Mesothelial cell of epicardium (in vitro differentiated cells): ENCODE measurements at places on chromosomes 7 and 10. TPM values are rescaled to one million over a fixed set of nuclear protein-coding genes. Genes with fewer than 3 reads are reported as not detected.
A peak's percentile ranks its signal among the peaks of the same experiment; 100 is the strongest.

DNA sequence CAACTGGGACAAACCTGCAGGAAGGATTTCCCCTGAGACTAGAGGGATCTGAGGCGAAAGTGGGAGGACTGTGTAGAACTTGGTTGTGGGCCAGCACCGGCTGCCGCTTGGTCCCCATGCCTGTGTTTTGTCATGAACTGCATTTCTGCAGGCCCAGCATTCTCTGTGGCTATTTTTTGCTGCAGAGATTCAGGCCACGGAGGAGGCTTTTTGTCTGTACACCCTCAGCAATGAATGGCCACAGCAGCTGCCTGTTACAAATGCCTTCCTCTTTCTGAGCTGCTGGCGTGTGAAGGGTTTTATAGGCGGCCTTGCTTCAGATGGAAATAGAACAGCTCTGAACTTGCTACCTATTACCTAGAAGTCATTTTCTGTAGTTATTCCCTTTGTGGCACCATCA, 164.4 kb downstream of the SH2D4B start:
- no peaks in the 10 kb centered on the region for H3K27me3 ChIP-seq
- H3K4me3 ChIP-seq = no peak overlapping the region
- no peaks in the 10 kb centered on the region for H3K4me1 ChIP-seq
- DNase-seq = no peak
- H3K27ac ChIP-seq = no peak overlapping the region
- no peaks in the 10 kb centered on the region for H3K36me3 ChIP-seq

The TUBAL3 gene
- 0.11 to 0.22 TPM in 2 of 3 replicates, not detected in the other for total RNA-seq

GRCh38 chr7:108037140-108037539, 34.2 kb upstream of the LAMB1 start:
- peaks cover 29% of the 10 kb centered on the region for H3K4me1 ChIP-seq
- no peak for DNase-seq
- H3K36me3 ChIP-seq = no peaks in the 10 kb centered on the region

DNA sequence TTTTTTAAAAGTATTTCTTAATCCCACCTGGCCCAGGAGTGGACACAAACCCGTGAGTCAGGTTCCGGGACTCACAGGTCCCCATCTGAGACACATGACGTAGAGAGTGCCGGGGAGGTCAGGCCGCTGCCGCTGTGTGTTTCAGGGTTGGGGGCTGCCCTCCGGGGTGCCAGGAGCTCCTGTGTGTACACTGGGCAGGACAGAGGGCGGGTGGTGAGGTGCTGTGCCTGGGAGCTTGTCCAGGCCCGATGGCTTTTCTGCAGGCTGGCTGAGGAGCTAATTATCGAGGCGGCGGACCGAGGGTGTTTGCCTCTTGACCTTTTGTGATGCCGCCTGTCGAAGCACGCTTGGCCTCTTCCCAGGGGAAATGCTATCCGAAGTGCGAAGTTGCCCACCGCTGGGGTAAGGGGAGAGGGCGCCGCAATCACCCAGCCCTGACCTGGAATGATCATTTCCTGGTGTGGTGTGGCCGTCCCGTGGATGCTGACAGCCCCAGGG, 42.1 kb downstream of the FOXL3 start:
- no peaks in the 10 kb centered on the region for H3K36me3 ChIP-seq
- H3K4me3 ChIP-seq = peak overlapping the region; percentile 22
- DNase-seq = no peak
- no peak overlapping the region for H3K27ac ChIP-seq

The TAC1 gene
- total RNA-seq = 0.36 to 0.63 TPM in 2 of 3 replicates, not detected in the other

- DNase-seq = no peak
- H3K27me3 ChIP-seq = no peaks in the 10 kb centered on the region
- no peaks in the 10 kb centered on the region for H3K36me3 ChIP-seq
- H3K27ac ChIP-seq = no peak overlapping the region
- H3K4me3 ChIP-seq = no peak overlapping the region
Measured at GRCh38 chr7:50953820-50954219, 171.1 kb upstream of the GRB10 start.

DNA sequence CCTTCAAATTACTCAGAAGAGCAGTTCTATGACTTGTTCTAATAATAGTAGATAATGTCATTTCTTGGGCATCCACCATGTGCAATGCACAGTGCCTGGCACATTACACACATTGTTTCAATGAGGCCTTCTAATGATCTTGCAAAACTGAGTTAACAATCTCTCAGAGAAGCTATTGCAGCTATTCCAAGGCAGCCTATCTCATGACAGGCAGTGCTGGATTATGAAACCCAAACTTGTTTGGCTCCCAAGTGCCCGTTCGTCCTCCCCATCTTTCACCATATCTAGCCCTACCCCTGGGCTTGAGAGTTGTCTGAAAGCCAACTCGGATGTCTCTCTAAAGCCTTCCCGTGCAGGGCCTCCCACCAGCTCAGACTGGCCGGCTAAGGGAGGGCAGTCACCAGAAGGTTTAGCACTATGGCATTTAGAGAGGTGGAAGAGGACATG, 405.1 kb downstream of the PLXNA4 start:
- H3K4me3 ChIP-seq = no peak overlapping the region
- no peaks in the 10 kb centered on the region for H3K4me1 ChIP-seq
- H3K27ac ChIP-seq = no peak overlapping the region
- H3K27me3 ChIP-seq = peaks cover 54% of the 10 kb centered on the region
- H3K36me3 ChIP-seq = no peaks in the 10 kb centered on the region

GRCh38 chr10:62980687-62981086, 152.4 kb upstream of the NRBF2 start:
- H3K4me3 ChIP-seq = no peak overlapping the region
- H3K4me1 ChIP-seq = no peaks in the 10 kb centered on the region
- DNase-seq = no peak
- H3K36me3 ChIP-seq = no peaks in the 10 kb centered on the region
- H3K27ac ChIP-seq = no peak overlapping the region
- peaks cover 13% of the 10 kb centered on the region for H3K27me3 ChIP-seq

GRCh38 chr7:131015657-131015958, 281.6 kb upstream of the KLF14 start:
- no peak overlapping the region for H3K4me3 ChIP-seq
- no peaks in the 10 kb centered on the region for H3K36me3 ChIP-seq
- H3K27ac ChIP-seq = no peak overlapping the region
- peaks cover 32% of the 10 kb centered on the region for H3K4me1 ChIP-seq
- H3K27me3 ChIP-seq = no peaks in the 10 kb centered on the region

The CALHM3 gene
- not detected in 3 replicates for total RNA-seq

DNA sequence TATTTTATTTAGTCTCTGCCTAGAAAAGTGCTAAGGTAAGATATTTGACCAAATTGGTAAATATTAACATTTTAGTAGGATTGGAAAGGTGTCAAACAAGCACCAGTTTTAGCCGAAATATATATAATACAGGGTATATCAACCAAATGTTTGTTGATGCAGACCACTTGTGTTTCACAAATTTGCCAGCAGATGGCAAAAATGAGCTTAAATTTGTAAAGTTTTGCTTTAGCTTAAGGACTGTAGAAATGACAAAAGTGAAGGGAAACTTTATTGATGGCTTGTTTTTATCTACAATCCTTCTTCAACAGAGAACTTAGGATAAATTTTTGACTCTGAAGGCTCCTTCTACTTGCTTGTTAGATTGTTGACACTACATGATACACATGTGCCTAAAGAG, 4.8 kb upstream of the POLR1F start:
- H3K27me3 ChIP-seq = peaks cover 35% of the 10 kb centered on the region
- DNase-seq = peak; percentile 54
- H3K27ac ChIP-seq = no peak overlapping the region
- H3K4me3 ChIP-seq = no peak overlapping the region
- H3K36me3 ChIP-seq = no peaks in the 10 kb centered on the region

DNA sequence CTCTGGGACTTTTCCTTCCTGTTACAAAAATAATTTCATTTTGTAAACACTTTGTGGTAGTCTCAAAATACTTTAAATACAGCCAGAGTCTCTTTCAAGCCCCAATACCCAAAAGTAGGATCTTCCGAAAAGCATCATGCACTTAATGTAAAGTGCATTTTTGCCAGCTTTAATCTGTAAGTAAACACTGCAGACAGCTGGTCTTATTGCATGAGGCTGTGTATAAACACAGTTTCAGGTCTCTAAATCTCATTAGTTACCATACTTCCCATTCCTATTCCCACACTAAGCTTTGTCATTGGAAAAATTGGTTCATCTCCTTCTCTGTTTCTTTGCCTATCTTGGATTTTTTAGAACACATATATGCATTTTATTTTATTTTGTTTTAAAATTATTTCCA, 87.6 kb upstream of the GNAI1 start:
- H3K4me1 ChIP-seq = no peaks in the 10 kb centered on the region
- H3K27me3 ChIP-seq = peaks cover 3% of the 10 kb centered on the region
- H3K4me3 ChIP-seq = no peak overlapping the region
- no peak for DNase-seq
- peaks cover 6% of the 10 kb centered on the region for H3K36me3 ChIP-seq
- H3K27ac ChIP-seq = no peak overlapping the region

DNA sequence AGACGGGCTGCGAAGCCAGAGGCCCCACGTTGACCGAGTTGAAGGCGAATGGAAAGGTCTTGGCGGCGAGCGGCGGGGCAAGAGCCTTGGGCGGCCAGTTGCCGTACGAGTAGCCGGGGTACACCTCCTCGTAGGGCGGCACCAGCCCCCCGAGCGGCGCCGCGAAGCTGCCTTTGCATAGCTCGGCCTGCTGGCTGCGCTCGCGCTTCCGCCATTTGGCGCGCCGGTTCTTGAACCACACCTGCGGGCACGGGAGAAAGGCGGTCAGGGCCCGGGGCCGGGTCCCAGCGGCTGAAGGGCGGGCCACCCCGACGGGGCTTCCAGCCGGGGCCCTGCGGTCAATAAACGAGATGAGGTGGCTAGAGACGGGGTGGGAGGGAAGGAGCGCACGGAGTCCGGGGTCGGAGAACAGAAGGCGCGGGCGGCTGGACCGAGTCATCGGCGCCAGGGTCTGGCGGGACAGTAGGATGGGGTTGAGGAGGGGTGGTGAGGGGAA, 4.8 kb downstream of the ELOVL3 start:
- no peak overlapping the region for H3K27ac ChIP-seq
- H3K4me3 ChIP-seq = peak overlapping the region; percentile 52
- peak; percentile 55 for DNase-seq
- H3K4me1 ChIP-seq = peaks cover 10% of the 10 kb centered on the region
- no peaks in the 10 kb centered on the region for H3K36me3 ChIP-seq

- H3K4me1 ChIP-seq = peaks cover 48% of the 10 kb centered on the region
- DNase-seq = no peak
- no peaks in the 10 kb centered on the region for H3K36me3 ChIP-seq
Measured at GRCh38 chr7:42621543-42622219, 290.2 kb downstream of the C7orf25 start.

- peaks cover 60% of the 10 kb centered on the region for H3K36me3 ChIP-seq
- no peak for DNase-seq
- H3K4me1 ChIP-seq = peaks cover 30% of the 10 kb centered on the region
- no peaks in the 10 kb centered on the region for H3K27me3 ChIP-seq
Measured at GRCh38 chr10:29671228-29671780, 36.5 kb upstream of the SVIL start.

- DNase-seq = no peak
- no peaks in the 10 kb centered on the region for H3K36me3 ChIP-seq
- no peaks in the 10 kb centered on the region for H3K4me1 ChIP-seq
- H3K27ac ChIP-seq = no peak overlapping the region
- no peaks in the 10 kb centered on the region for H3K27me3 ChIP-seq
Measured at GRCh38 chr7:54705436-54705835, 53.6 kb downstream of the SEC61G start.

GRCh38 chr10:14658331-14659127, 116.2 kb downstream of the FAM107B start:
- peaks cover 23% of the 10 kb centered on the region for H3K4me1 ChIP-seq
- no peak overlapping the region for H3K4me3 ChIP-seq
- no peaks in the 10 kb centered on the region for H3K27me3 ChIP-seq
- no peak overlapping the region for H3K27ac ChIP-seq
- peaks cover 3% of the 10 kb centered on the region for H3K36me3 ChIP-seq

- no peaks in the 10 kb centered on the region for H3K36me3 ChIP-seq
- DNase-seq = no peak
- H3K4me3 ChIP-seq = no peak overlapping the region
- no peak overlapping the region for H3K27ac ChIP-seq
- H3K4me1 ChIP-seq = peaks cover 15% of the 10 kb centered on the region
Measured at GRCh38 chr7:95951531-95951930, 179.2 kb downstream of the DYNC1I1 start.

DNA sequence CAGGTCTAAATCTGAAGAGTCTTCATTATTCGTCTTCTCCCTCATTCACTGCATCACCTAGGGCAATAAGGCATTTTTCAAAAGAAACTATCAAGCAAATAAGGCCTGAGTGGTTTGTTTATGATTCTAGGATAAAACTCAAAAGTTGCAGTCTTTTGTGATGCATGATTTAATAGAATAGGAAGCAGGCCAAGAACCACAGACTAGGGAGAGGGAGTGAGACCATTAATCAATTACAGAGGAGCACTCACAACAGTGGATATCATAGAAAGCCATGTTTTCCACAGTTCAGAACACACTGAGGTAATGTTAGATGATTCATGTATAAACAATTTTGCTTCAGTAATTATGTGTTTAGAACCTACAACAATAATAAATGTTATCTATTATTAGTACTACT, 87.8 kb upstream of the LRRTM3 start:
- peaks cover 32% of the 10 kb centered on the region for H3K4me1 ChIP-seq
- H3K36me3 ChIP-seq = no peaks in the 10 kb centered on the region
- H3K27me3 ChIP-seq = peaks cover 10% of the 10 kb centered on the region
- H3K4me3 ChIP-seq = no peak overlapping the region
- DNase-seq = no peak

DNA sequence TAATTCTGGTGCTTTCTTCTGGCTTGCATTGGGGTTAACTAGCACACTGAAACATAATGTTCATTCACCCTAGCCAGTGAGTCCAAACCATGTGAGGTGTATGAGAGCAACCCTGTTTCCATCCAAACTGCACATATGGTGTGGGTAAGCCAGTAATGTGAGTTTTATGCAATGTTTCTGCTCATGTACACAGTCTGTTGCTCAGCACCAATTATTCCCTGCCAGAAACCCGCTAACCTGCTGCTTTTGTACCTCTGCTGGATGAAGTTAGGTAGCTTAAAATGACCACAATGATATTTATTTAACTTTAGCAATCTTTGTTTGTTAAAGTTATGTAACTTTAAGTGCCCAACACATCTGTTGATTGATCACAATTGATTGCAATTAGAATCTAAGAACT, 93.7 kb upstream of the RPA3 start:
- DNase-seq = no peak
- no peak overlapping the region for H3K27ac ChIP-seq
- H3K4me3 ChIP-seq = no peak overlapping the region
- H3K4me1 ChIP-seq = no peaks in the 10 kb centered on the region

DNA sequence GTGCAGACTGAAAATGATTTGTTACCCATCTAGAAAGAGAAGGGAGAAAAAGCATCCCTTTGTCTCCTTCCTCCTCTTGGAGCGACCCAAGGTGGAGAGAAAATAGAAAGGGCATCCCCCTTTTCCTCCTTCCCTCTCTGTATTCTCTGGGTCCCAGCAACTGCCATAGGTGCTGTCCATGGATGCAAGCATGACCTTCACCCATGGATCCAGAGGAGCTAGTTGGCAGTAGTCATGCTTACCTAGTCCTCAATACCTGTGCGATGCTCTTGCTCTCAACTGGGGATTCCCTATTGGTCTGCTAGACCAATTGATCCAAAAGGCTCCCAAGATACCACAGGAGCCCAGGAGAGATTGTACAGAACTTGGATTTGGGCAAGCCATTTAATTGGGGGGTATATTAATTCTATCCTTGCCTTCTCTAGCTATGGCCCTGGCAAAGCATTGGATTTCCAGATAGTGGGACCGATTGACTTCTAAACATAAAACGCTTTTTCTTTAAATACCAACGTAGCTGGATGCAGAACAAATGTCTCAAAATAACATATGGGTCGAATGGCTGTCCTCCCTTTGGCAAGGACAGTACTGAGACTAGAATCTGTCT, 547.8 kb upstream of the IGFBP3 start:
- no peak overlapping the region for H3K27ac ChIP-seq
- H3K4me3 ChIP-seq = no peak overlapping the region
- H3K4me1 ChIP-seq = no peaks in the 10 kb centered on the region
- no peaks in the 10 kb centered on the region for H3K27me3 ChIP-seq
- DNase-seq = no peak
